ENCODE measurements at places on chromosomes 11 and 22.

DNA sequence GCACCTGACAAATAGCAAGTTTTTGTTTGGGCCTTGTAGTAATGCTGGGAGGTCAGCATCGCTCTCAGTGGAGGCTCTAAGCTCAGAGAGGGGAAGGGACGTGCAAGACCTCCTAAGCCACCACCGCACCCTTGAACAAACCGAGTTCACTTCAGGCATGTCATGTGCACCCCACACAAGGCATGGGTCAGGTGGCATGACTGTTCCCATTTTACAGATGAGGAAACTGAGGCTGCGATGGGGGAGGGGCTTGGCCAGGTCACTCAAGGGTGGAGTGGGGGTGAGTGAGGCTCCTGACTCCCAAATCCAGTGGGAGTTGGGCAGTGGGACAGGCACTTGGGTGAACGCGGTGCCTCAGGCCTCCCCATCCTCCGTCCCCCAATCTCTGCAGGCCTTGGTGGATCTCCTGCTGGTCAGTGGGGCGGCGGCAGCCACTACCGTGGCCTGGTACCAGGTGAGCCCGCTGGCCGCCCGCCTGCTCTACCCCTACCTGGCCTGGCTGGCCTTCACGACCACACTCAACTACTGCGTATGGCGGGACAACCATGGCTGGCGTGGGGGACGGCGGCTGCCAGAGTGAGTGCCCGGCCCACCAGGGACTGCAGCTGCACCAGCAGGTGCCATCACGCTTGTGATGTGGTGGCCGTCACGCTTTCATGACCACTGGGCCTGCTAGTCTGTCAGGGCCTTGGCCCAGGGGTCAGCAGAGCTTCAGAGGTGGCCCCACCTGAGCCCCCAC, 11.2 kb downstream of the TSPO start:
- no peak for DNase-seq

- no peak for DNase-seq
These were observed 78.6 kb upstream of the RTL6 start for GRCh38 chr22:44576311-44577260.

DNA sequence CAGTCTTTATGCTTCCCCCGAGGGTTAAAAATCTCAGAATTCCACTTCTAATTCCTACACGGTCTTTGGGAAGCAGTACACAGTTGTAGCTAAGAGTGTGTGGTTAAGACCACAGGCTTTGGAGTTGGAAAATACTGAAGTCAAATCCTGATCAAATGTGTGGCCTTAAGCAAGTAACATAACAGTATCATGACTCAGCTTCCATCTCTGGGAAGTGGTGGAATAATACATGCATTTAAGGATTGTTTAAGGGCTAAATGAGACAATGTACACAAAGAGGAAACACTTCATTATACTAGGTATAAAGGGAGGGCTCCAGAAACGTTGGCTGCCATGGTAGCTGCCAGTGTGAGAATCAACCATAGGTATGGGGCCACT, 71.5 kb downstream of the FAT3 start:
- no peak for DNase-seq

DNA sequence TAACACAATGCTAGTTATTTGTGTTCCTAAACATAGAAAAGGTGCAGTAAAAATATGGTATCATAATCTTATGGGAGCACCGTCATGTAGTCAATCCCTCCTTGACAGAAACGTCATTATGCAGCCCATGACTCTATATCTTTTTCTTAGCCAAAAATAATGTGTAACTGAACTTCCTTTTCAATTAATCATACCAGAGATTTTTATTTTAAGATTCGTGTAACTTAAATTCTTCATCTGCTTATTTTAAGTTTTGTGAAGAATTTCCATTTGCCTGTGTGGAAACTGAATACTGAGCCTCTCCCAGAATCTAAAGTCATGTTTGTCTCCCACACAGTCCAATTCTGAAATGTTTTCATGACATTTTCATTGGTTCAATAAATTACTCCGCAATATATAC, 699.1 kb downstream of the KCNA4 start:
- no peak for DNase-seq

- no peak for DNase-seq
These were observed 8.2 kb upstream of the PLA2G3 start for GRCh38 chr22:31148488-31148887.

- DNase-seq = no peak
These were observed 38.3 kb upstream of the CEP295 start for GRCh38 chr11:93623179-93623578.

DNA sequence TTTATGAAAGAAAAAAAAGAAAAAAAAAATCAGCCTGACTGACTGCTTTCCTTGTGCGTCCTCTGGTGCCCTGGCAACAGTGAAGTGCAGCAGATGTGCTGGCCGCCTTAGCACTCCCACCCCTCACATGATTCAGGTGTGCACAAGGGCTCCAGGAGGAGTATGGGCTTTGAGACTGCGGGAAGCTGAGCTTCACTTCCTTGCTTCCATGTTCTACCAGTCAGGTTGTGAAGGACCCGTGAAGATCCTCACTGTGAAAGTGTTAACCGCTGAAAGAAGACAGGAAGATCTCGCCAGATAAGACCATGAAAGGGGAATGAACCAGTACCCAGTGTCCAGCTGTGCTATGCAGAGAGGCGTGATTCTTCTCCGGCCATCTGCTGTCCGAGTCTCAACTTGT, 48.2 kb downstream of the HIRA start:
- no peak for DNase-seq

- DNase-seq = no peak
These were observed 5.4 kb upstream of the OR52L1 start for GRCh38 chr11:5992150-5992549.

GRCh38 chr11:18457450-18457849, 1.8 kb downstream of the LDHAL6A start:
- no peak for DNase-seq

DNA sequence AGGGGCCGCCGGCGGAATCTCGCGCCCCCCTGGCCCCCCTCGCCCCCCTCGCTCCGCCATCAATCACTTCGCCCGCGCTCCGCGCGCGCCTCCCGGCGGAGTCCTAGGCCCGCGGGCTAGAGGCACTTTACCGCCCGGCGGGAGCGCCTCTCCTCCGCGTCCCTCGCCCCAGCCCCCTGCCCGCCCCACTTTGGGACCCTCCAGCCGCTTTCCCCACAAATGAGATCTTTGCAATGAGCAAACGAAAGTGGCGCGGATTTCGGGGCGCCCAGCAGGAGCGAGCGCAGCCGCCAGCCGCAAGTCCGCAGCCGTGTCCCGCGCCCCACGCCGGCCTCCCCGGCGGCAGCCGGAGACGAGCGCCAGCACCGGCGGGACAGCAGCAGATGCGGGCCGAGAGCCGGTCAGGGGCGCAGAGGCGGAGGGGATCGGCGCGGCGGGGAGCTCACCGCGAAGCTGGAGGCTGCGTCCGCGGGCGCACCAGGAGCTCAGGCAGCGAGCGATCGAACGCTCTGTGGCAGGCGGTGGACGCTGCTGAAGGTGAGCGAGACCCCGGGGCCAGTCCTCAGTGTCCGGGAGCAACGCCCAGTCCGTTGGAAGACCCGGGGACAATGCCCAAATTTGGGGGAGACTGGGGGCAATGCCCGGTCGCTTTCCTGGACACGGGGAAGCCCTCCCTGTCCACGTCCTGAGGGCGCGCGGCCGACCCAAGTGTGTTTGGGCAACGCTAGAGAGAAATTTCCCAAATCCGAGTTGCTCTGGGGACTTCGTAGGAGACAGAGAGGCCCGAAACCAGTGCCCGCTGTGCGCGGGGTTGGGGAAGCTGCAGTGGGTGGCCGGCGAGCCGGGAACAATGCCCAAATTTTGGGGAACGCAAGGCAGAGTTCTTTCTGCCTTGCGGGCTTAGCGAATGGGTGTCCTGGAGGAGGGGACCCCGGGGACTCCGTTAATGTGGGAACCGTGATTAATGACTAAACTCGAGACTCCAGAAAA, 1.5 kb upstream of the IGF2 start:
- no peak for DNase-seq

GRCh38 chr22:46738647-46739093, 618 bp upstream of the CERK start:
- no peak for DNase-seq

GRCh38 chr11:31798057-31798553, 13.0 kb downstream of the PAX6 start:
- DNase-seq = no peak

DNA sequence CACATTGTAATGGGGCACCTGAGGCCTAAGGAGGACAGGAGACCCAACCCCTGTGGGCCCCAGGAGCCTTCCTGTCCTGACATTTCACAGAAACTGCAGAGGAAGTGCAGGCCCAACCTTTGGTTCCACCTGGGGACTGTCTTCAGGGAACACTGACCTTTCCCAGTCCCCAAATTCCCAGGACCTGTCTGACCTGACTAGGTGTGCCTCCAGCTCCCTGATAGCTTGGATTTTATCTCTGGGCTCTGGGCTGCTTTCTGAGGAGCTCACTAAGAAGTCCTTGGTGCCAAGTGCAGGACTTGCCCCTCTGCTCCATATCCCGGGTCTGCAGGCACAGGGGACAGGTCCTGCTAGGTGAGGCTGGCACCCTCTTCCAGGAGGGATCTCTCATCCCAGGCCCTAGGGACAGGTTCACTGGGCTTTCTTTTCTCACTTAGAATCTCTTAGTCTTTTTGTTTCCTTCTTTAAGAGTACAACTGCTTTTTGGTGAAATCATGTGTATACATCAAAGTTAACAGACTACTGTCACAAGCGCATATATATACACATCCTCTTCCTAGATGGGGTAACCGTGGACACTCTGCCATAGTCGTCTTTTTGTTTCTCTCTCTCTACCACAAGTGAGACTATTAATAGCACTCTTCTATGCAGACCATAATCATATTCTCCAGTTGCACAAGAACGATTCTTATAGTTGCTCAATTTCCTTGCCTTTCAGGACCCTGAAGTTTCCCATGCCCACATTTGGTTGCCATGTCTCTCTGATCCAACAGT, 72.0 kb upstream of the IGLL5 start:
- DNase-seq = no peak

DNA sequence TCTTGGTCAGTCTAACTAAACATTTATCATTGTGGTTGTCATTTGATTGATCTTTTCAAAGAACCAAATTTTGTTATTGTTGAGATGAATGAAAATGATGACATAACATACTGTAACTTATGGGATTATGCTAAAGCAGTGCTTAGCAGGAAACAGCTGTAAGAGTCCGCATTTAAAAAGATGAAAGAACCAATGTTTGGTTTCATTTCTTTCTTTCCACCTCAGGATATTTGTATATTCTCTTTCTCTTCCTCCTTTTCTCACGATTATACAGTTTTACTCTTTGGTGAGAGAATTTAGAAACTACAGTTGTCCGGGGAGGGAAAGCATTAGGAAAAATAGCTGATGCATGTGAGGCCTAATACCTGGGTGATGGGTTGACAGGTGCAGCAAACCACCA, 23.1 kb downstream of the PIH1D2 start:
- DNase-seq = no peak

DNA sequence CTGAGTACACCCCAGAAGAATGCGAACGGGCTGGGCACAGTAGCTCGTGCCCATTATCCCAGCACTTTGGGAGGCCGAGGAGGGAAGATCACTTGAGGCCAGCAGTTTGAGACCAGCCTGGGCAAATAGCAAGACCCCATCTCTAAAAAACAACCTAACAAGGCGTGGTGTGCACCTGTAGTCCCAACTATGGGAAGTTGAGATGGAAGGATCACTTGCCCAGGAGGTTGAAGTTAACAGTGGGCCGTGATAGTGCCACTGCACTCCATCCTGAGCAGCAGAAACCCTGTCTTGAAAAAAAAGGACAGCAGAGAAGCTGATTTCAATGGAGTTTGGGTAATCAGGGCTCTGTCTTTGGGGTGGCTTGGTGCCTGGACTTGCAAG, 3.3 kb downstream of the RPLP2 start:
- DNase-seq = no peak

DNA sequence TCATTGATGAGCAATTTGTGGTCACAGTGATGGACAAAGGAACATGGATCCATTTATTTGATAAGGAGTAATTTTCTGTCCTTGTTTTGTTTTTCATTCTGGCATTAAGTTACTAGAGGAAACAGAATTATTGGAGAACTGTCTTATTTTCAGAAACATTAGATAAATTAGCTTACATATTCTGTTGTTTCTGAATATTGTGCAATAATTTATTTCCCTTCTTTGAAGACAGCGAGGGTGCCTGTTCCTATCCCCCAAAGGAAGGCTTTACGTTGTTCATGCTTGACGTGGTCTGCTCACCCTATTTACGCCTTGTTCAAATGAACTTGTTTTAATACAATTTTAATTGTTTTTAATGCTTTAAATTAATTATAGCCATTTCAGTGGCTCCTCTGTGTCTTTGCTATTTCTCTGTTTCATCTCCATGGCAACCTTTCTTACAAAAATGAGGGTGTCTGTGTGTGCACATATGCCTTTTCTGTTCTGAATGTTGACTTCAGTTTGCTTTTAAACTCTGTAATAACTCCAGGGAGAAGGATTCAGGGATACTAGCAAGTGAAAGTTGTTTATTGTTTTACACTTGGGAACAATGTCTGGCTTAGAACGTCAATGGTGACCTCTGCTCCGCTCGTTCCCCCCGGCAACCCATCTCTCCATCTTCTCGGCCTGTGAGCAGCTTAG, 138.3 kb upstream of the PLET1 start:
- DNase-seq = no peak
